ENCODE measurements at places on chromosomes 7 and 10.

- no peak for DNase-seq
These were observed 85.2 kb downstream of the CHCHD3 start for GRCh38 chr7:132996581-132997242.

- no peak for DNase-seq
These were observed 188.1 kb downstream of the MYOF start for GRCh38 chr10:93293999-93294398.

- no peak for DNase-seq
These were observed 184.2 kb downstream of the ADARB2 start for GRCh38 chr10:1552881-1553670.

DNA sequence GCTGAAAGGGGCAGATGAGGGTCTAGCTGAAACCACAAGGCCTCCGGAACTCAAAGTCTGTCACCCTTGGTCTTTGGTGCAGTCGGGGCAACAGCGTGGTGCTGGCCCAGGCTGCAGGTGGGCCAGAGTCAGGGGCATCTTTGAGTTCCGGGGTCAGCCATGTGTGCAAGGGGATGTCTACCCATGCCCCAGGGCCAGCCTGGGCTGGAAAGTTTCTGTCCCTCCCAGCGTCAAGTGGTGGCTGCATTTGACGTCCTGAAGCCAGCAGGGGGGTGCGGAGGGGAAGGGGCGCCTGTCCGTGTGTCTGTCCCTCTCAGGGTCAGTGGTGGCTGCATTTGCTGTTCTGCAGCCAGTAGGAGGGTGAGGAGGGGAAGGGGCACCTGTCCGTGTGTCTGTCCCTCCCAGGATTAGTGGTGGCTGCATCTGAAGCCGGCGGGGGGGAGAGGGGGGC lies 638 bp downstream of the BRAT1 start:
- DNase-seq = no peak

DNA sequence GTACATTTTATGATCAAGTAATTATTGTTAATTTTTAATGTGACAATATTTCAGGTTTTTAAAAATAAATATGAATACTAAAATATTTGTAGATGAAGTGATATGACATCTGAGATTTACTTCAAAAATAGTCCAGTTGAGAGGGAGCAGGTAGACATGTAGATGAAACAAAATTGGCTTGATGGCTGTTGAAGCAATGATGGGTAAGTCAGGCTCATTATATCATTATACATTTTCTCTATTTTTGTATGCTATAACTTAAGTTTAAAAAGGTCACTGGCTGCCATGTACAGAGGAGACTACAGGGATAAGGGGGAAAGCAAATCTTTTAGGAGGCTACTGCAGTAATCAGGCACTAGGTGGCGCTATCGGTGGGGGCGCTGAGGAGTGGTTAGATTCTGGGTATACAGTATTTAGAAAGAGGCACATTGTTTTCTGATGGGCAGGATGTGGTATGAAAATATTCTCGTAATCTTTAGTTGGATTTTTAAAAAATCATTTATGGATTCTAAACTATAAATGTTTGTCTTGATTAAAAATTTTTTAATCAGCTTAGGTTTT lies 189.8 kb upstream of the IMMP2L start:
- DNase-seq = peak; percentile 67

GRCh38 chr10:86139066-86139657 lies 227.4 kb downstream of the GRID1 start:
- DNase-seq = peak; percentile 45

GRCh38 chr10:128221807-128222206 lies 95.6 kb upstream of the MKI67 start:
- no peak for DNase-seq

- DNase-seq = no peak
These were observed 20.5 kb downstream of the ARHGAP12 start for GRCh38 chr10:31908157-31908556.

DNA sequence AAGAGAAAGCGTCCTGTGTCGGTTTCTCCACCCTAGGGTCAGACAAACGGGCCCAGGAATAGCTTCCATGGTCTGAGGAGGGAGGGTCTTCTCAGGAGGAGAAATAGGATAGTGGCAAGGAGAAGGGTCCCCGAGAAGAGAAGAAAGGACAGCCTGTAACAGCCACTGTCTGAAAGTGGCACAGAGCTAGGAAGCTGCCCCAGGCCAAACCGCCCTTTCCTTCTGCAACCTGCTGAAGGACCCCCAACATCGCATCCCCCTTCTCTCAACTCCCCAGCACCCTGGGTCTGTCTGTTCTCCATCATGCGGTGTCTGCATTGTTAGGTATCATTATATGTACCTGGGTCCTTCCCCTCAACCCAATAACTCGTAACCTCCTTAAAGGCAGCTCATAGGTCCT lies 47.1 kb downstream of the COL17A1 start:
- no peak for DNase-seq

DNA sequence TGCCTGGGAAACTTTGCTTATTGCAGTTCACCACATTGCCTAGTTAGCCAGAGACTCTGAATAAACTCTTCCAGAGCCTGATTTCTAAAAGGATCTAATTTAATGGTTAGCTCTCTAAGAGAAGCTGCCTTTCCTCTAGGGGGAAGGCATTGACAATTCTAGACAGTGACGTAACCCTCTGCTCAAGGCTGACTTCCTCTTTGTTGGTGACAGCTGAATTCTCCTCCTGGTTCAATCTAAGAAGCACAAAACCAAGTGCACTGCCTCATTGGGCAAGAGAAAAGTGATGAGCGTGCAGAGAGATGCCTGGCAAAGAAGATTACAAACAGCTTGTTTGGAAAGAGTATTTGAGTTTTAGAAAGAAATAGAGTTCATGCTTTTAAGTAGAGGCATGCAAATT lies 102.7 kb downstream of the MACC1 start:
- DNase-seq = peak; percentile 17

GRCh38 chr10:133422223-133422806 lies 2.1 kb downstream of the SPRN start:
- no peak for DNase-seq

GRCh38 chr7:90763108-90763507 lies 167.0 kb downstream of the CDK14 start:
- DNase-seq = no peak

DNA sequence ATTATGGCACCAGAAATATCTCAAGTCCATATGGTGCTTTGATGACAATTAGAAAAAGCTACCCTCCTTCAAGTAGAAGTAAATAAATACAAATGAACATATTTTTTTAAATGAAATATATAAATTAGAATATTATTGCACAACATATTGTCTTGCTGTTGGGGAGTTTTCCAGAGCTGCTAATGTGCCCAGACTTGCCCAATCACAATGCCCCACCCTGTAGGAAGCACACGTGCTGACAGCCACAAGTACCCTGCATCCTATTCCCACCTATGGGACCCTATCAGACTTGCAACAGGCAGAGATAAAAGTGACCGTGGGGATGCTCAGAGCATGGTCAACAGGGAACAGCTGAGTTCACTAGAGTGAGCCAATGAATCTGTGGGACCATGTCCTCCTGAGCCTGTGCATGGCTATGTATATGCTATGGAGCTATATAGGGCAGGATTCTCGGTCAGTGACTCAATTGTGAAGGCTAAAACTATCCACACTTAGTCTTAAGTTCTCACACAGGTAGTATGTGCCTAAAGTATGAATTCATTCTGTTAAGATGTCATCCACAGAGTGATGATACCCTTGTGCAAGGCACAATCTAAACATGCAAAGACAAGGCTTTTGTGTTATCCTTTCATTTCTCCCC lies 336.0 kb downstream of the HGF start:
- no peak for DNase-seq
